ENCODE measurements at places on chromosomes 6 and 20.

- no peaks in the 10 kb centered on the region for H3K36me3 ChIP-seq
- no peaks in the 10 kb centered on the region for H3K4me1 ChIP-seq
- H3K27ac ChIP-seq = no peak overlapping the region
- no peaks in the 10 kb centered on the region for H3K27me3 ChIP-seq
- no peak overlapping the region for H3K4me3 ChIP-seq
Observed at GRCh38 chr6:146200176-146200575, 171.3 kb downstream of the GRM1 start.

DNA sequence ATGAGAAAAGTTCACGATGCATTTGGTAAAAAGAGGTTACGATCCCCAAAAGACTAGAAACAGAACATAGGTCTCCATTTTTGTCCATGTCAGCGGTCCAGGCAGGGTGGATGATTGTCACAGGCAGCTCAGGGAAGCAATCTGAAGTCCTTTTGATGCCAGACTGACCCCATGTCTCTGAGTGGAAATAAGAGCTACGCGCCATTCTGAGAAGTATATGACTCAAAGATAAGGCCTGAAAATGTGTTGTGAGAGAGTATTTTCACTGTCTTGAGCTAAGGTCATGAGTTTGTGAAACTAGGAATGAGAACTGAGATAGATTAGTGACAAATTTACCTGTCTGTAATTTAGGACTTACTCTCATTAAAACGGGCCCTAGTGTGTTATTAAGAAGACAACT, 69.5 kb downstream of the LYRM4 start:
- H3K36me3 ChIP-seq = peaks cover 6% of the 10 kb centered on the region
- no peak overlapping the region for H3K4me3 ChIP-seq
- H3K27ac ChIP-seq = no peak overlapping the region
- H3K4me1 ChIP-seq = no peaks in the 10 kb centered on the region
- DNase-seq = no peak

DNA sequence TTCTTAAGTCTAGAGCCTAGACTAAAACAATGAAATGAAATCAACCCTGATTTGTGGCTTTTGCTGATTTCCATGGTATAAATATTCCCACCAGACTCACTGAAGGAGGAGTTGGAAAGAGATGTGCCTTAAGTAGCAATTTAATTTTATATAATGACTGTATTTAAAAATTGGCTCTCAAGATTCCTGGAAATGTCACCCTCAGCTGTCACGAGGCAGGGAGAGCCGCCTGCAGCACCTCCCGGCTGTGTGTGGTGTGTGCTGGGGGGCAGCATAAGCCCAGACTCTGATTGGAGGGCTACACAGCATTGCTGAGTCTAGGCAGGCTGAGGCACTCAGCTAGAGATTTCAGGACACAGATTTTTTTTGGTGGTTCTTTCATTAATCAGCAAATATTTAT, 40.6 kb upstream of the TMEM181 start:
- H3K4me1 ChIP-seq = no peaks in the 10 kb centered on the region
- no peak overlapping the region for H3K4me3 ChIP-seq
- H3K27me3 ChIP-seq = no peaks in the 10 kb centered on the region
- H3K36me3 ChIP-seq = no peaks in the 10 kb centered on the region

DNA sequence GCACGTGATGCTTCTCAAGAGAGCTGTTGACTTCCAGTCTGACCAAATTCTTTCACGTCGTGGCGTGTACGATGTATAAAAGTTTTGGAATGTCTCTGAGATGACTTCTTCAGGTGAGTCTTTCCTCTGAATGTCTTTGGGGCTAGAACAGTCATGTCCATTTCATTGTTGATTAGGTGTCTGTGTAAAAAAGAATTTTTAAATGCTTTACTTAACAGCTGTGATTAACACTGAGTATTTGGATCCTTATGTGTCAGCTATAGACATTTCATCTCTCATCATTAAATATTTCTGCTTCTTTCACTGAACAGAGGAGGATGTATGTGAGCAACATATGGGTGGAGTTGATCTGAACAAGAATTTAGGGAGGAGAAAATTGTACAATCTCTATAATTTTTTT, 29.3 kb upstream of the KIF13A start:
- 0 out of 2 replicates have a peak, but pooled peaks cover 4% of the 10 kb centered on the region for H3K4me1 ChIP-seq
- no peaks in the 10 kb centered on the region for H3K36me3 ChIP-seq

DNA sequence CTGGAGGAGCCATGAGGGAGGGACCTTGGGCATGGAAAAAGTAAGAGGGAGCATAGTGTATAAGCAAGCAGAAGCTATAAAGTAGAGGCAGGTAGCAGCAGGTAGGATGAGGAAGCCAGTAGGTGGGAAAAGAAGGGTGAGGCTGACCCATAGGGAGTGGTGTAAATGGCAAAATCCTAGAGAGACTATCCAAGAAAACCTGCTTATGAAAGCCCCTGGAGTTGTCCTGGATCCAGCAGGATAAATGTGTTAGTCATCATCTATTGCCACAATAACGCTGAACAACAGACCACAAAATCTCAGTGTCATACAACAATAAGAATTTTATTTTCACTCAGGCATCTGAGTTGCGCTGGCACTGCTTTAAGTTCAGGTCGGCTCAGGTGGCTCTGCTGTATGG, 30.2 kb downstream of the CHD6 start:
- no peaks in the 10 kb centered on the region for H3K27me3 ChIP-seq
- H3K27ac ChIP-seq = no peak overlapping the region
- H3K36me3 ChIP-seq = peaks cover 36% of the 10 kb centered on the region
- H3K4me1 ChIP-seq = no peaks in the 10 kb centered on the region
- no peak overlapping the region for H3K4me3 ChIP-seq
- no peak for DNase-seq

GRCh38 chr6:166933396-166933795, 23.0 kb downstream of the RNASET2 start:
- no peaks in the 10 kb centered on the region for H3K27me3 ChIP-seq
- no peaks in the 10 kb centered on the region for H3K4me1 ChIP-seq
- H3K27ac ChIP-seq = no peak overlapping the region
- H3K4me3 ChIP-seq = no peak overlapping the region
- no peak for DNase-seq

DNA sequence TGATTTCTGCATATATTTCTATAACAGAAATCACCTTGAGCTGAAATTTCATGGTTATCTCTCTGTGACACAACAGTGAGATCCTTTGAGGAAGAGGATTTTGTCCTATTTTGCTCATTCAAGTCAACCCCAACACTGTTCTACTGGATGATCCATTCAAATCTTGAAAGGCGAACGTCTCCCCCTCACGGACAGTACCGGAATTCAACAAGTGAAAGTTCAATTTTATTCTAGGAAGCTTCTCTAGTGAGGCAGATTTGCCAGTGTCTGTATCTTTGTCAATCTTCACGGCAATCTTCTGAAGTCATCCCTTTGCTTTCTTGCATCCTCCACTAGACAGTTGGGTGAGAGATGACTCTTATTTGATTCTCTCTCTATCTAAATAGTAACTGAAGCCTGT, 91.7 kb upstream of the PDE7B start:
- no peaks in the 10 kb centered on the region for H3K4me1 ChIP-seq
- H3K27me3 ChIP-seq = no peaks in the 10 kb centered on the region
- no peak overlapping the region for H3K27ac ChIP-seq
- H3K36me3 ChIP-seq = peaks cover 8% of the 10 kb centered on the region
- no peak for DNase-seq

DNA sequence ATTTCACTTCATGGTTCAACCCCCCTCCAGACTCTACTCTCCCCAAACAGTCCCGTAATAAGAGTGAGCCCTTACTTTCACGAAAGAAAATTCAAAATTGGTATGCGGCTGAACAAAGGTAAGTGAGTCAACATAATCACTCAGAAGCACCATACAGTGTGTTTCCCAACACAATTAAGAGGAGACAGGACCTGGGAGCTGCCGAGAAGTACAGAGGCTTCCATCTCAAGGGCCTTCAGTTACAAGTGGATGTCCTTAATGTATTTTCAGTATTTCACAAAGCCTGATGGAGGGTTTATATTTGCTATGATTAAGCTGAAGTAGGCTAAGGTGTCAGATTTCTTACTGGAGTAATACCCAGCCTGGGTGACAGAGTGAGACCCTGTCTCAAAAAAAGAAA, 51.1 kb downstream of the MYO6 start:
- no peak overlapping the region for H3K27ac ChIP-seq
- no peaks in the 10 kb centered on the region for H3K4me1 ChIP-seq
- no peak overlapping the region for H3K4me3 ChIP-seq
- H3K36me3 ChIP-seq = no peaks in the 10 kb centered on the region
- no peaks in the 10 kb centered on the region for H3K27me3 ChIP-seq
- DNase-seq = no peak

DNA sequence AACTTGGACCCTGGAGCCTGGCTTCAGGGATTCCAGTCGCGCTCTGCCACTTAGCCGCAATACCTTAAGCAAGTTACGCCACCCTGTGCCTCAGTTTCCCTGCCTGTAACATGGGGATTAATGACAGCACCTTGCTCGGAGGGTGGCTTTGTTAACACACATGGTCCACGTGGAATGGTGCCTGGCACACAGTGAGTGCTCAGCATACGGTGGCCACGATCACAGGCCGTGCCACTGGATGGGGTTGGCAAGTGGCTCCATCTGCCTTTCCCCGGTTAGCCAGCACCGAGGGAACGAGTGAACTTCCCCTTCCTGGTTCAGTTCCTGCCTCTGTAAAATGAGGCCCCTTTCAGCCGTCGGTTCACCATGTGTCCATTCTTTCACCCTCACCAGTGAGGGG, 17.2 kb downstream of the C6orf132 start:
- DNase-seq = no peak
- no peak overlapping the region for H3K27ac ChIP-seq
- no peaks in the 10 kb centered on the region for H3K27me3 ChIP-seq
- H3K36me3 ChIP-seq = peaks cover 37% of the 10 kb centered on the region

DNA sequence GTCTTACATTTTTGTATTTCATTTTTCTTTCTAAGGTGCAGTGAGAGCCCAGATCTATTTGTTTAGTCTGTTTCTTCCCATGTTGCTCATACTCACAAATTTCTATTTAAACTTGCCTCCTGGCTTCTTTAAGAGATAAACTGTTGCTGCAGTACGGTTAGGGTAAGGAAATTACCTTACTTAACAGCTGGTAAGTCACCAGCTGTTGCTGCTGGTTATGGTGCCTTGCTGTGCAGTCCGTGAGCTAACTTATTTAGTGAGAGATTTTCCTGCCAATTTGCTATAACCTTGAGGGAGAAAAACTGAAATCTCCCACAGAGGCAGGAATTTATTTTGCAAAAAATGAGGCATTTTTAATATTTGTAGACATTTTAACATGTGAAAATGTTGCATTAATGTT, 261.0 kb downstream of the UST start:
- DNase-seq = no peak
- no peak overlapping the region for H3K27ac ChIP-seq
- H3K4me1 ChIP-seq = no peaks in the 10 kb centered on the region
- peaks cover 31% of the 10 kb centered on the region for H3K36me3 ChIP-seq
- no peaks in the 10 kb centered on the region for H3K27me3 ChIP-seq
- no peak overlapping the region for H3K4me3 ChIP-seq
